Endothelial cell (in vitro differentiated cells): ENCODE measurements at places on chromosomes 1 and 21.

- peak; percentile 50 for DNase-seq
Measured at GRCh38 chr21:36697060-36697850, 1.7 kb upstream of the SIM2 start.

GRCh38 chr1:100713626-100714025, 5.9 kb upstream of the VCAM1 start:
- DNase-seq: no peak

GRCh38 chr1:228279722-228280105, 71.9 kb downstream of the OBSCN start:
- no peak for DNase-seq

- no peak for DNase-seq
Measured at GRCh38 chr1:168086438-168086837, 50.3 kb downstream of the GPR161 start.

DNA sequence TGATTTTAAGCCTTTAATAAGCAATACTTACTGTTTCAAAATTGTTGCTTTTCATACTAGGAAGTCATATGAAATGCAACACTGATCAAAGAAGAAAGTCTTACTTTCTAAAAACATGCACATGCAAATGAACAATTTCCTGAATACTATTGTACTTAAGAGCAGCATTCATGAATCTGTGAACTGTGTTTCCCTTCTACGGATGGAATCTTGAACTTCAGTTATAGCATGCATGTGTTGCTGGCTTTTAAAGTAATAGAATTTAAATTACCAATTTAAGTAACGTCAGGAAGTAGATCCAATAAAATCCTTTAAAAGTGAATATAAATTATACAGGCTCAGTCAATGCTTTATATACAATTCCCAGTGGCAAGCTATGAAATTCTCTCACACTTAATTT, 348.9 kb downstream of the KCNT2 start:
- DNase-seq: no peak

- DNase-seq: no peak
Measured at GRCh38 chr1:165580931-165581871, 37.4 kb downstream of the LRRC52 start.

DNA sequence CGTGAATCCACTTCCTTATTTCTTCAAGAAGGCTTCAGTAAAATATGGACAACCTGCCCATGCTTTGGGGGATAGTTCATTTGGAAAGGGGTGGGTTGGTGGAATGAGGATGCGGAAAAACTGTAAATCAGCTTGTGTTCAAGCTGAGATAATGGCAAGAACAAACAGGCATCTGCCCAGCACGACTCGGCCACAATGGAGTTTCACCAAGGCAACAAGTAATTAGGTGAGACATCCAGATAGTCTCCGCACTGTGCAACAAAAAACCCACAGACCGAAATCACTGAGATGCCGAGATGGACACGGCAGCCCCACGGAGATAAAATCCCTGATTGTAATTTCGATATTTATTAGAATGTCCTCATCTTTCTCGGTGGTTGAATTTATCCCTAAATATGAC, 455.2 kb downstream of the AJAP1 start:
- DNase-seq: no peak
